ENCODE measurements at places on chromosomes 2 and 18.

GRCh38 chr2:23488584-23488983 lies 103.6 kb downstream of the KLHL29 start:
- DNase-seq: no peak

- no peak for DNase-seq
These were observed 171.3 kb upstream of the PGAP1 start for GRCh38 chr2:197097578-197098366.

- DNase-seq: no peak
These were observed 11.7 kb downstream of the PHOSPHO2 start for GRCh38 chr2:169705927-169706326.

DNA sequence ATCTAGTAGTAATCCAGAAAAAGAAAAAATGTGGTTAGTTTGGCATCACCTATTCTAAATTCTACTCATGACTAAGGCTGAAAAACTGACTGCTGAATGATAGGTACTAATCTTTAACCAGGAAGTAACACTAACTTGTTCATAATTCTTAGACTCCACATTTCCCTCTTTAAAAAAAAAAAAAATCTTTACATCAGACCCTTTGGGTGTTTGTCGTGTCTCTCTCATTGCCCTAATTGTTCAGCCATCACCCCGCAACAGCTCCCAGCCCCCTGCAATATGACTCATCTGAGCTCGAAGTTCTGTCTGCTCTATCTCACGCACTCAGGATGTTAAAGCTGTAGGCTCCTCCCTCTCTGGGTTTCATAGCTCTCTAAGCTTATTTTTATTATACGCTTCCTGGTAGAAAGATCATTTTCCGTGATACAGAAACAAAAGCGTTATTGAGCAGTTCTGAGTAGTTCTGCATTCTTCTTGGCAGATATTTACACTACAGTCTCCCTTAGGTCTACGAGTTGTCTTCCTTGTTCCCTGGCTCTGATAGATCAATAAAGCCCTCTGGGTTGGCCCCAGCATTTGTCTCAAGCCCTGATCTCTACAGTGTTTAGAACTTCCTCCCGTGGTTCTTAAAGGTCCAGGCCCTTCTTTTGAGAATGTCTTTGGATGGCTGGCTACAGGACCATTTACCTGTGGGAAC lies 95.6 kb downstream of the TNFRSF11A start:
- DNase-seq: no peak

GRCh38 chr2:75047992-75048625 lies 89.7 kb downstream of the POLE4 start:
- no peak for DNase-seq

DNA sequence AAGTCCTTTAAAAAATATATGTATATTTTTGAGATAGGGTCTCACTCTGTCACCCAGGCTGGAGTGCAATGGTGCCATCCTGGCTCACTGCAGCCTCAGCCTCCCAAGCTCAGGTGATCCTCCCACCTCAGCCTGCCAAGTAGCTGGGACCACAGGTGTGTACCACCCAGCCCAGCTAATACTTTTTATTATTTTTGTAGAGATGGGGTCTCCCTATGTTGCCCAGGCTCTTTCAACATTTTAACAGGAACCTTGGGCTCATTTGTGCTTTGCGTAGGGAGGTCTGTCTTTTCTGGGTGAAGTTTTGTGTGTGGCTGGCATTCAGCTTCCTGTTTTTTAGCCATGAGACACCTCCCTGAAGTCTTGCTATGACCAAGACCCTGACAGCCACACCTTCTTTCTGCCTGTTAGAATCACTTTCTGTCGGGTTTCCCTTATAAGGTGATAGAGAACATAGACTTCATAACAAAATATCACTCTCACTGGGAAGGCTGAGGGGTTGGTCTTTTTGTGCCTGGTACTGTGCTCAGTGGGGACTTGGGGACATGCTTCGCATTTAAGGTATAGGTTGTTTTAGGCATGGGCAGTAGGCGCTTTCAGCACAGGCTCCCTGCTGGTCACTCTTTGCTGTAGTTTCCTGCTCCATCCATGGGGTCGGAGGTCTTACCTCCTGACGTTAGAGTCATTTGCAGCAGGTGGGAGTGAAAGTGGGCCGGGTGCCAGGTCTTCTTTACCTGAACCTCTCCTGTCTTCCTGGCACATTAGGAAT lies 3.4 kb downstream of the RAB31 start:
- no peak for DNase-seq

DNA sequence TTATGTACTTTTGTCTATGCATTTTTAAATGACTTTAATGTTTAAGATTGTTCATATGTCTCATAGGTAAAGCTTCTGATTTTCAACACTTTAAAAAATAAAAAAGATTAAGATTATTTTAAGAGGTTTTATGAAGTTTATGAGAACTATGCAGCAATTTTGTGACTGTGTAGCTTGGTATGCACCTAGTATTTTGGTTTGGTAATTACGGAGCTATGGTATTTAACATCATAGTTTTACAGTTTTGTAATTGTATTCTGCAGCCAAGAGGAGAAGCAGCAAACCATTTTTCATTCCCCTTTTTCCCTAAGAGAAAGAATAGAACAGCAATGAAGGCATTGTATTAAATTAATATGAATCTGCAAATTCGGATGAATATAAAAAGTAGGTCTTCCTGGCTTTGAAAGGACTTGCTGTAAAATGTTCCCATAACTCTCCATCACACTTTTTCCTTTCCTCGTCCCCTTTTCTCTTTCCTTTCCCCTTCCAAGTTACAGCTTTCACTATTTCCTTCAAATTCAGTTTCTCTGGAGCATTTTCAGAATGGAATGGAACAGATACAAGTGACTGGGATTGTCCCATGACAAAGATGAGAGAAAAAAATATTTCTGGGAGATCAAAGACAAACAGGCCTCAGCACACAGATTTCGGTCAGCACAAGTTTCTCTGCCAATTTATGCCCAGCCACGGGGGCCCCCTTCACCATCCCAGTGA lies 26.1 kb upstream of the PIEZO2 start:
- DNase-seq: no peak

GRCh38 chr2:67393237-67393636 lies 3.9 kb upstream of the ETAA1 start:
- DNase-seq: no peak

DNA sequence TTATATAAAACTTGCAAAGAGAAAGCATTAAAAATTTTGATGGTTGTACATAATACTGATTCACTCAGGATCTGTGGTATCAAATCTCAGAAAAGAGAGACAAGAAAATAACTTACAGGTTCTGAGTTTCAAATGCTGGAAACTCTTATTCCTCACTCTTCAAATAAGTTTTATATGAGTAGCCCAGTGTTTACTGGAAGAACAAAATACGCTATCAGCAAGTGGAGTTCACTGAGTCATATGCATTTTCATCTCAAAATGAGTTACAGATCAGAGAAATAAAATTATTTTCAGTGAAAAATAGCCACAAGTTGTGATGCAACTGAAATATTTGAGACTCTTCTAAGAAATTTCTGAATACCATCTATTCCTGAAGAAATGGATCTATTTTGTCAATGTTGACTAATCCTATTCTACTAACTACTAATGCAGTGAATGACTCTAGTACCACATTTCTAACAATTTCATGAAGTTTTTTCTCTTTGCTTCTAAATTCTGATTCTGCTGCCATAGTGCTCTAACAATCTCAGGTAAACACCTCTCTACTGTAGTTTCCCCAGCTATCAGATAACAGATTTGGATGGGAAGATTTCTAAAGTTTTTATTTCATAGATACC lies 391.7 kb downstream of the ZEB2 start:
- no peak for DNase-seq

All from renal cortex interstitium (tissue), 15 donors.